Karpas-422 (cell line): ENCODE measurements at places on chromosomes 16 and 17. TPM values are rescaled to one million over a fixed set of nuclear protein-coding genes. Genes with fewer than 3 reads are reported as not detected.

The KRTAP3-2 gene
- total RNA-seq, result not detected in 2 replicates

The MMP28 gene
- not detected in 2 replicates for total RNA-seq

- no peak overlapping the region for H3K27ac ChIP-seq
- DNase-seq, result no peak
- no peaks in the 10 kb centered on the region for H3K4me1 ChIP-seq
- no peaks in the 10 kb centered on the region for H3K36me3 ChIP-seq
- H3K27me3 ChIP-seq, result no peaks in the 10 kb centered on the region
- no peak overlapping the region for H3K4me3 ChIP-seq
Measured at GRCh38 chr17:19676896-19677295, 28.3 kb downstream of the ALDH3A2 start.

DNA sequence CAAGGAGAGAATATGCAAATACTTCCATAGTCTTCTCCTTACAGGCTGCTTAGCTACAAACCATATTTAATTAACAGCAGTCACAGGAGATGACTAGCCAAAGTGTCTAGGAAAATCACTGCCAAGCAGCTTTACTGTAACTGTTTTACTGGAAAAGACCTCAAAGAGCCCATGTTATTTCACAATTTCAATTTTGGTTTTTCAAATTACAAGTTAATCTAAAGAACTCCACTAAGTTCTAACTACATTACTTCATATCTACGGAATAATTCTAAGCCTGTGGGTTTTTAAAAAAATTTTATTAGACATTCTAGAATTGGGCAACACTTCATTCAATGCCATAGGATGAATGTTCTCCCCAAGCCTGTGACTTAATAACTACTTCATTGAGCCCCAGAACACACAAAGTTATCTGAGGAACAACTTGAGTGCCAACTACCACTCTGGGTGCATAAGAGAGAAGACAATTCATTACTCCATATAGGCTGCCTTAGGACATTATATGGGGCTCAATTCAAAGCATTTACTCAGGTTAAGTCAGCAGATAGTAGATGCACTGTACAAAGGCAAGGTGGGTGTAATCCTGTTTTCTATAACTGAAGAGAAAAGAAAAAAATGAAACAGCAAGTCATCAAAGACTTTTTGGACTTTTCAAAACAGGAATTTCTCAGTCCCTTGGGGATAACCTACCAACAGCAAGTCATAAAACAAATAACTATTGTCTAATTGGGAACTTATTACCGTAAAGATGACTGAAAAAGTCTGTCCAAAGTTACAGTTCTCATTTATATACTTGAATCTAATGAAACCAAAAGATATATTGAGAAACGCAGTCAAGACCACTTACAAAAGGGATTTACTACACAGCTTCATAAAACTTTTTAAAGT is 33.0 kb downstream of the STAT3 start:
- H3K27me3 ChIP-seq, result no peaks in the 10 kb centered on the region
- H3K4me3 ChIP-seq, result no peak overlapping the region
- no peaks in the 10 kb centered on the region for H3K36me3 ChIP-seq
- no peaks in the 10 kb centered on the region for H3K4me1 ChIP-seq

GRCh38 chr16:67477960-67478554 is 2.9 kb downstream of the ATP6V0D1 start:
- H3K36me3 ChIP-seq, result no peaks in the 10 kb centered on the region
- DNase-seq, result no peak
- no peak overlapping the region for H3K27ac ChIP-seq

DNA sequence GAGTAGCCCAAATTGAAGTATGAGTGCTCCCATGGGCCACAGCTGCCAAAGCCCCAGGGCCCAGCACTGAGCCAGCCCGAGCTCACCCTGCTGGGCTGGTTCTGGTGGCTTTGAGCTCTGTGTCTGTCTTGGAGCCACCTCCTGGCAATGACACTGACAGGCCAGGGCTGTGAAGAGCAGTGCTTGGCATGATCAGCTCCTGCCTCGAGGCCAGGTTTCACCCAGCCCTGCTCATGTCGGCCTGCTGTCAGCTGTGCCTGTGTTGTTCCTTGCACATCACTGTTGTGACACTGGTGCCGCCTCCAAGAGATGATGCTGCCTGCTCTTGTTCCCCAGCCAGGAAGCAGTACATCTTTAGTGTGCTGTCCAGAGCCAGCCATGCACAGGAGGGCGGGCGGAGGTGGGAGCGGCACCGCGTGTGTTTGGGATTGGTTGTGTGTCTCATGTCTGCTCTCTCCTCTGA is 26.0 kb downstream of the PLD6 start:
- no peak overlapping the region for H3K27ac ChIP-seq

DNA sequence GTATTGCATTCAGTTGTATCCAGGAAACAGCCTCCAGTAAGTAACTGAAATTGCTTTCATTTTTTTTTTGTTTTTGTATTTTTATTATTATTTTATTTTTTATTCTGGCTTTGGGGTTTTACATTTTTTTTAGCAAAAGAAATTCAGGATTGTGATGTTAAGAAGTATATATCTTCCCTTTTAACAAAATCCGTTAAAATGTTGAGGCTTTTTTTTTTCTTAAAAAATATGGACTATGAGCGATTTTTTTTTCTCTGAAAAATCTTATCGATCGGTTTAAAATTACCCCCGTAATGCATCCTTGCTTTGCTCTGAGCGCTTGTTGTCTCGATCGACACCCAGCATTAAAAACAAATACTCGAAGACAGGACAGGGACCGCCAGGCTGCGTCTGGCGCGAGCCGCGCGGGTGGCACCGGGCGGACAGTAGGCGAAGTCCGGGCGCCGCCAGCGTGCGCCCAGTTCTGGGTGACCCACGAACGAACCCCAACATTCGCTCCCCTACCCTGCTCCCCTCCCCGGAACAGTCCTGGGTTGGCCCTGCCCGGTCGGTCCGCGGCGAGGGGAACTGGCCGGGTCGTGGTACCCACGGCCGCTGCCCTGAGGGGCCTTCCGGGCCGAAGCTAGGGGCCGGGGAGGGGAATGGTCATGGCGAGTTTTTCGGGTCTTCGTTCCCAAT is 482 bp downstream of the BAHCC1 start:
- H3K27me3 ChIP-seq, result no peaks in the 10 kb centered on the region
- no peak overlapping the region for H3K4me3 ChIP-seq
- no peaks in the 10 kb centered on the region for H3K36me3 ChIP-seq
- H3K4me1 ChIP-seq, result no peaks in the 10 kb centered on the region
- H3K27ac ChIP-seq, result no peak overlapping the region

GRCh38 chr17:30366536-30366935 is 12.2 kb upstream of the CPD start:
- H3K27me3 ChIP-seq, result no peaks in the 10 kb centered on the region
- no peak overlapping the region for H3K4me3 ChIP-seq
- no peaks in the 10 kb centered on the region for H3K36me3 ChIP-seq
- H3K27ac ChIP-seq, result no peak overlapping the region

DNA sequence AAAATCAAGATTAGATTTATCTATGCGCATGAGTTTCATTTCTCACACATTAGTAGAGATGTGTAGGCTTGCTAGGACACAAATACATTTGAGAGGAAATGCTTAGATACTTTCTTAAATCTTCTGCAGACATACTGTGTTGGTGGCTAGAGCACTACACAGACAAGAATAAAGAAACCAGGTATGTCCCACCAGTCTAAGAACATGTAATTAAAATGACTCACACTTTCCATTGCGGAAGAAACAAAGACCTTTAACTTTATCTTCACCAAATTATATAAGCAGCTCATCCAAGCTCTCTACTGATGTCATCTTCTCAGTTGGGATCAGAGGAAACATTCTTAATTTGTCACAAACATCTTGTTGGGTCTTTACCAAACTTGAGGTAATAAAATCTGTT is 12.5 kb downstream of the GABARAPL2 start:
- H3K36me3 ChIP-seq, result peaks cover 28% of the 10 kb centered on the region; the same call in 1 of the 2 replicates
- H3K4me3 ChIP-seq, result no peak overlapping the region
- no peak for DNase-seq
- H3K27me3 ChIP-seq, result no peaks in the 10 kb centered on the region
- H3K4me1 ChIP-seq, result peaks cover 5% of the 10 kb centered on the region; the same call in 1 of the 2 replicates

DNA sequence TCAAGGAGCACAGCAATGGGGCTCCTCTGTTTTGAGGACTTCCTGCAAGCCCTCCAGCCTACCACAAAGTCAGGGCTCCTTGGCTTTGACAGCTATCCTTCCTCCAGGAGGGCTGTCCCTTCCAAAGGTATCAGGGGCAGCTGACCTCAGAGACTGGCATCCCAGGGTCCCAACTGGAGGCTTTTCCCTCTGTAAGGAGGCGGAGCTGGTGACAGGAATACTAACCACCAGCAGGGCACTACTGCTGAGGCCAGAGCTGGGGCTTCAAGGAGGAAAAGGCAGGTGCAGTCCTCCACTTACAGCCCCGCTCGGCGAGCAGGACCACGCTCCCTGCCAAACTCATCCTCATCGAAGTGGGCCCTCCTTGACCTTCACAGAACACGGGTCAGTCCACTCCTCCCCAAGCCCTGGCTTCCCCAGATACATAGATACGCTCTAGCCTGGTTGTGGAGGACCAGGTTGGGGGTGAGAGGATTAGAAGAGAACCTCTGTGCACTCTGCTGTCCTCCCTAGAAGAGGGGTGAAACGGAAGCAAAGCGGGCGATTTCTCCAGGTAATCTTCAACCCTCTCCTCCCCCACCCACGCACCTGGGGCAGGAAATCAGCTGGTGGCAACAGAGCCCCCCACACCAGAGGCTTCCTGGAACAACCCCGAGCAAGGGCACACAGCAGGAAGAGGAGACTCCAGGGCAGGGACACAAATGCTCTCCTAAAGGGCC is 20.5 kb downstream of the ST3GAL2 start:
- H3K27me3 ChIP-seq, result no peaks in the 10 kb centered on the region
- peaks cover 59% of the 10 kb centered on the region for H3K4me1 ChIP-seq
- no peak overlapping the region for H3K4me3 ChIP-seq
- H3K36me3 ChIP-seq, result no peaks in the 10 kb centered on the region

- no peaks in the 10 kb centered on the region for H3K36me3 ChIP-seq
- no peak for DNase-seq
- H3K27ac ChIP-seq, result no peak overlapping the region
- no peak overlapping the region for H3K4me3 ChIP-seq
- H3K4me1 ChIP-seq, result no peaks in the 10 kb centered on the region
Measured at GRCh38 chr16:89048871-89049422, 44.7 kb upstream of the ACSF3 start.

DNA sequence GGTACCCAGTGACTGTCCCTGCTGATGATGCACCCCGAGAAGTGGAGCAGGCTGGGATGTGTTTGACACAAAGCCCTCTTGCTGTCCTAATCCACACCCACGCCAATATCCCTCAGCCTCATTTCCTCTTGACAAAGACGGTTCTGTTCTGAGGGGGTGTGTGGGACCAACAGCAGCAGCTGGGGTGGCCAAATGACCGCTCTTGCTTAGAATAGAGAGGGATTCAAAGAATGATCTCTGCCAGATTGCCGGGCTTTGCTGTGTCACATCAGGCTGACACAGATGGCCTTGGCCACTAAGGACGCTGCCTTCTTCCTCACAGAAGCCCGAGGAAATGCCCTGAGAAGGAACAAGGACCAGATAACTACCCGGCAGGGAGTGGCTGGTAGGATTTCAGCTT is 250.7 kb downstream of the NTN1 start:
- no peaks in the 10 kb centered on the region for H3K36me3 ChIP-seq
- H3K27me3 ChIP-seq, result no peaks in the 10 kb centered on the region

- H3K4me3 ChIP-seq, result no peak overlapping the region
- H3K4me1 ChIP-seq, result peaks cover 4% of the 10 kb centered on the region; the same call in 1 of the 2 replicates
- H3K36me3 ChIP-seq, result no peaks in the 10 kb centered on the region
- DNase-seq, result no peak
- no peaks in the 10 kb centered on the region for H3K27me3 ChIP-seq
- H3K27ac ChIP-seq, result no peak overlapping the region
Measured at GRCh38 chr17:32266389-32267301, 1.0 kb downstream of the RHBDL3 start.

DNA sequence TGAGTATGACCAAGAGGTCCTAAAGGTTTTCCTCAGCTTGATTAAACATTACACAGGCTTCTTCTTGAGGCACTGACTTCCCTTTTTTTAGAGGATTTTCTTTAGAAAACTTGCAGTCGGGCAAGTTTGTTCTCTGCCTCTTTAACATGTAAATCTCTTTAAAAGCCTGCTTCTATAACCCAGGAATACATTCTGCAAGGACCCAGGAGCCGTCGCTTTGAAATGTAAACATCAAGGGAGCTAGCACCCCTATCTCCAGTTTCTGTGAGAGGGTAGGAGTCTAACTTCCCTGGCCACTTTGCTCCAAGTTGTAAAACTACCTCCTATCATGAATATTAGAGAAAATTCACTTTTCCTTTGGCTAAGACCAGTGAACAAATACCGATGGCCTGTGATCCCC is 201.5 kb upstream of the CPHXL start:
- H3K27ac ChIP-seq, result no peak overlapping the region
- H3K27me3 ChIP-seq, result no peaks in the 10 kb centered on the region
- no peak for DNase-seq
- H3K4me1 ChIP-seq, result no peaks in the 10 kb centered on the region
- no peaks in the 10 kb centered on the region for H3K36me3 ChIP-seq
- no peak overlapping the region for H3K4me3 ChIP-seq

DNA sequence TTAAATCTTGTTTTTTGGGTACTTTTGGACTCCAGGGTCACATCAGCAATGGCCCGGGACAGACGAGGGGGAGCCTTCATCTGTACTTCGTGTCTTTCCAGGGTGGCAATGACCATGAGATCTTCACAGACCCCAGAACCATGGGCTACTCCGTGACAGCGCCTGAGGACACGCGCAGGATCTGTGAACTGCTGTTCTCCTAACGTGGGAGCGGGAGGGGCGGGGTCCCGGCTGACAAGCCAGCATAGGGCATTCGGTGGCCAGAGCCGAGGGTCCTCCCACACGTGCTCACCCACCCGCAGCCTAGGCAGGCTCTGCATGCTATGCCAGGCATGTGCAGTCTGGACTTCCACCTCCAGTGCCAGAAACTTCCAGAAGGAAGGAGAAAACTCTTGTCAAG is 21.2 kb downstream of the CARHSP1 start:
- no peak for DNase-seq
- no peak overlapping the region for H3K27ac ChIP-seq
- H3K36me3 ChIP-seq, result peaks cover 13% of the 10 kb centered on the region
- no peaks in the 10 kb centered on the region for H3K27me3 ChIP-seq
- no peak overlapping the region for H3K4me3 ChIP-seq
- H3K4me1 ChIP-seq, result no peaks in the 10 kb centered on the region

DNA sequence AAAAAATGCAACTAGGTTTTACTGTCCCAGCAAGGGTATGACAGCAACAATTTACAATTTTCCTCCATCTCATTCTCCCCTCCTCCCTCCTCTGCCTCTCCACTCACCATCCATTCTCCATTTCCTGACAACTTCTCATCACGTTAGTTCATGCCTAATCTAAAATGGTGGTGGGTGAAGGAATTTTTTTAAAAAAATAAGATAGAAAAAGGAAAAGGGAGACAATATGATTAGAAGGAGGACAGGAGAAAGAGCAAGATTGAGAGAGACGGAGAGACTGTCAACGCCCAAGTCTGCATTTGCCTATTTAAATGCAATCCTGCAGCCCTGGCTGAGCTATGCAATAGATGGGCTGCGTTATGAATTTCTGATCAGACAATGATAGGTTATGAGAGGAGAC is 380.7 kb upstream of the PSMD7 start:
- H3K36me3 ChIP-seq, result no peaks in the 10 kb centered on the region
- no peaks in the 10 kb centered on the region for H3K27me3 ChIP-seq
- DNase-seq, result no peak
- no peak overlapping the region for H3K4me3 ChIP-seq
- no peak overlapping the region for H3K27ac ChIP-seq
- peaks cover 3% of the 10 kb centered on the region for H3K4me1 ChIP-seq
